KG1 (cell line): ENCODE measurements at places on chromosomes 4 and X.
A peak's percentile ranks its signal among the peaks of the same experiment; 100 is the strongest.

DNA sequence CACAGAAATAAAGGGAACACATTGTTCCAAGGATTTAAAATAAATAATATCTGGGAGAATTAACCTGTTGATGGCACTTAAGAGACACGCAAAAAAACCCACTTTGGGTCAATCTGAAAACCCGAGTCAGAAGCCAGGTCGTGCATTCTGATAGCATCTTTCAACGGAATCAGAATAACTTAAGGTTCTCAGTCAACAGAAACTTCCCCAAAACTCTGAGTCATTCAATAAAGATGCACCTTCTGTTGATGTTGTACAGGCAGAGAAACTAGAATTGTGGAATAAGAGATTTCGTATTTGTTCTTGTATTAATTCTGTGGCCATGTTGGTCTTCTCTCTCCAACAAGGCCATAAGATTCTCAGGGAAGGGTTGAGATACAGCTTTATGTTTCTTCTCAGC lies 78.2 kb downstream of the MAOB start:
- no peak for DNase-seq

DNA sequence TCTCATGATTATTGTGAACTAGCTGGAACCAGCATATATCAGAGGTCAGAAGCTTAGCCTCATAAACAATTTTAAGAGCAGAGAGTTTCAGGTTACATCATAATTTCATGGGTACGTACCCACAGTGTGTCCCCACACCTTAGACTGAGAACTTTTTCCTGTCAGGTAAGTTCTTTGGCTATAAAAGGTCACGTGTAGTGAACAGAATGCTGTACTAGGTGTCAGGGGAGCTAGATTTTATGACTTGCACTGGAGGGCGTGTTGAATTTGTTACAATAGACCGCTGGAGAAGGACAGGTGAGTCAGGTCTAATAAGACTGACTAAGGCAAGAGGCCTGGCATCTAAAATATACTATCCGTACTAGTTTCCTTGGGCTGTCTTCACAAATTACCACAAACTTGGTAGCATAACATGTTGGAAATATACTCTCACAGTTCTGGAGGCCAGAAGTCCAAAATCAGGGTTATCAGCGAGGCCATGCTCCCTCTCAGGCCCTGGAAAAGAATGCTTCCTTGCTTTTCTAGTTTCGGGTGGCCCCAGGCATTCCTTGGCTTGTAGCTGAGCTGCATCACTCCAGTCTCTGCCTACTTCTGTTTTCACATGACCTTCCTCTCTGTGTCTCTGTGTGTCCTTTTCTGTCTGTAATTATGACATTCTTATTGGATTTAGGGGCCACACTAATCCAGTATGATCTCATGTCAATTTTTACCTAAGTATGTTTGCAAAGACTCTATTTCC lies 512.0 kb upstream of the NR3C2 start:
- no peak for DNase-seq

DNA sequence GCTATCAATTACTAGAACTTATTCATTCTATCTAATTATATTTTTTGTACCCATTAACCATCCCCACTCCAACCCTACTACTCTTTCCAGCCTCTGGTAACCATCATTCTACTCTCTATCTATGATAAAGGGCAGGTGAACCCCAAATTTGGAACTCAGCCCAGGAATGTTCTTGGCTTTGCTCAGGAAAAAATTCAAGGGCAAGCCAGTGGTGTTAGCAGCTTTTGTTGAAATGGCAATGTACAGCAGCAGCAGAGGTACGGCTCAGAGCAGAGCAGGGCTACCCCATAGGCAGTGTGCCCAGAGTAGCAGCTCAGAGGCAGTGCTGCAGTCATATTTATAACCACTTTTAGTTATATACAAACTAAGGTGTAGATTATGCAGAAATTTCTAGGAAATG lies 138.2 kb downstream of the RNF150 start:
- DNase-seq: no peak

DNA sequence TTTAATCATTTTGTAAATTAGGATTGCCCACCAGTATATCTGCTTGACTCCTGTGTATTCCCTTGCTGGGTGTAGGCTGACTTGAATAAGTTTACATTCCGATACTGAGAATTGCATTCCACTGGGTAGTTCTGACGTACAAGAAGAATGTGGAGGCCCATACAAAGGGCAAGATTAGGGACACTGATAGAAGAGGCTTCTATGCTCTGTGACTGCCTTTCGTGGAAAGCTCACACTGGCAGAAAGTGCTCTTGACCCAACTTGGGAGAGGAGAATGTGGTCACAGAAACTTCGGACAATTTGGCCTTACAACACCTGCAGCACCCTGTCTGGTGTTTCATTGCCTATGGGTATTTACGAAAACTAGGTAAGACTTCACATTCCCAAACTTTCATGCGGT lies 126.3 kb downstream of the RAPGEF2 start:
- DNase-seq: no peak

DNA sequence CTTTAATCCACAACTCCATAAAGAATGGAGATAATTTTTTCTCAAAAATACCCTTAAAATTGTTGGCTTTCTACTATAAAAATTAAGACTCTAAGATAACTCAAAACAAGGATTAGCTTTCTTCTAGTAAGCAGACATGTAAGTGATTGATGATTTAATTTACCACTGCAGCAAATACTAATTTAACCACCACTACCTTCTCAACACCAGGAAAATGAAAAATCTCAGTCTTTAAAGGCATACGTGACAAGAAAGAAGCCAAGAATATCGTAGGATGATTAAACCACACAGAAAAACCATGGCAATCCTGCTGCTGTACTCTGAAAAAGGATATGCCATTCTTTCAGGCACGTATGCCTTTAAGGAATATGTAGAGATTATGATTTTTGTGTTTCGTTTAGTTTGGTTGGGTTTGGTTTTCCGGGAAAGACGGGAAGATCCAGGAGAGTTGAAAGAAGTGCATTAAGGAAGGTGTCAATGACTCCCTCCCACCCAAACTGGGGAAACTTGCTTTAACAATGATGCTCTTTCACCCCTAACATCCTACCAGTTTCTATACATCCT lies 881 bp downstream of the LRCH2 start:
- DNase-seq: no peak

DNA sequence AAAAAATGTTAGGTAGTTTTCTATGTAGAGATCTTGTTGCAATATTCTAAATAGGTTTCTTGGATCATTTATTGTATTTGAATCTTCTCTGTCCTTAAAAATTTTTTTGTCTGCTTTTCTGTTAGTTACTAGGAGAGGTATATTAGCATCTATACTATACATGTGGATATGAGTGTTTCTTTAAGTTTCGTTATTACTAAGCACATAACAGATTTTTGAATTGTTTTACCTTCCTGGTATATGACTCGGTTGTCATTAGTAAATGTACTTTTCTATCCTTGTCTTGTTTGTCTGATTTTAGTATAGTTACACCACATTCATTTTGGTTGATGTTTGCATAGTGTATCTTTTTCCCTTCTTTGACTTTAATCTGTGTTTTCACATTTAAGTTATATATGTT lies 20.2 kb downstream of the PYURF start:
- DNase-seq: no peak

DNA sequence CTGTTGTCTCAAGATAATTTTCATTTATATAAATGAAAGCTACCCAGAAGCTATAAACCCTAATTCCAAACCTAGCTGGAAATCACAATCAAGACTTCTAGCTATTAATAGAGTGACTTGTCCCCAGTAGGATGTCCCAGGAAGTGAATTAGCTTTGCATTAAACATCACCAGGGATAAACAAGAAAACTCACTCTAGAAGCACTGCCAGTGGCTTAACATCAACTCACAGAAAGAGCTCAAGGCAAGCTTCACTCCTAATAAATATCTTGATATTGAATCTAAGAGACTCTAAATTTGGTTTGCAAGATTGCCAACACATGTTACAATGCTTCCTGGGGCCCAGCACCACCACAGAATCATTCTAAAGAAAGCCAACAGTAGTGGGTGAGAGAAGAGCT lies 468.7 kb upstream of the FAM241A start:
- no peak for DNase-seq

GRCh38 chr4:133474501-133474900 lies 325.4 kb downstream of the PCDH10 start:
- no peak for DNase-seq

DNA sequence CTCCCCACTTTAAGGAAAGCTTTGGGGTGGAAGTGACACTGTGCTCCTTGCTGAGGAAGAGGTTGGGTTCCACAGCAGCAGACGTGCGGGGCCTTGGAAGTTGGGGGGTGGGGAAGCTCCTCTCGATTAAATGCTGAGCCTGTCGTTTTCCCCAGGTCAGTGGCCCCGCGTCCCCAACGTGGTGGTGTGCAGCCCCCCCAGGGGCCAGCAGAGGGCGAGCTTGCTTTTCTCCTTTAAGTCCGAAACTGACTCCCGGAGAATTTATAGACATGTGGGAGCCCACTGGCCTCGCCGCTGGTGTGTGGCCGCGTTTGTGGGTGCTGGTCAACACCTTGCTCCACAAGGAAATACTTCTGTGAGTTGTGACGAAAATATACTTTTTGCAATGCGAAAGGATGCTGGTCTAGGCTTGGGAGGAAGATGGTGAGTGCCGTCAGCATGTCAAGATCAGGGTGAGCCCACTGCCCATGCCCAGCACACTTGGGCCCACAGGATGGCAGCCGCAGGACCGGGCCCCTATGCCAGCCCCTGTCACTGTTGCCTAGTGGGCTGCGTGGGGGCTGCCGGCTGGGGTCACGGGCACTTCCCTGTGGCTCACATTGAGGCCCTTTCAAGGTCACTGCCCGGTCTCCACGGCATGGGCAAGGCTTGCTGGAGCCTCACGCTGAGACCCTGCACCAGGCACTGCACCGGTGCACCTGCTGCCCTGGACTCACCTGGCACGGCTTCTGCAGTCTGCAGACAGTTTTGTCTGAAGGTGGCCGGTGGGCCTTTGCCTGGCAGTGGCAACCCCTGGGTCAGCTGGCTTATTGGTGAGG lies 9.4 kb downstream of the UVSSA start:
- DNase-seq: no peak

- DNase-seq: no peak
Measured at GRCh38 chrX:95145848-95146490, 1472.0 kb downstream of the FAM133A start.

GRCh38 chr4:24657768-24658617 lies 73.6 kb upstream of the DHX15 start:
- peak; percentile 13 for DNase-seq

DNA sequence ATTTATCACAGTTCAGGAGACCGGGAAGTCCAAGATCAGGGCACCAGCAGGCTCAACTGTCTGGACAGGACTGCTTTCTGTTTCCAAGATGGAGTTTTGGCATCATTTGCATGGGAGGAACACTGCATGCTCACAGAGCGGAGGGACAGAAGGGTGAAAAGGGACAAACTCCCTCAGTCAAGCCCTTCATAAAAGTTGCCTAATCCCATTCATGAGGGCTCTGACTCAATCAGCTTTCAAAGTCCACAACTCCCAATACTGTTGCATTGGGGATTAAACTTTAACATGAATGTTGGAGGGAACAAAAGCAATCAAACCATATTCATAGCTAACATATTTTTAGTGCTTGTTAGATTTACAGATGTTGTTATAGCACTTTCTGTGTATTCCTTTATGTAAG lies 158.9 kb upstream of the MAD2L1 start:
- no peak for DNase-seq

GRCh38 chr4:173025131-173025530 lies 143.5 kb upstream of the GALNT7 start:
- DNase-seq: no peak

DNA sequence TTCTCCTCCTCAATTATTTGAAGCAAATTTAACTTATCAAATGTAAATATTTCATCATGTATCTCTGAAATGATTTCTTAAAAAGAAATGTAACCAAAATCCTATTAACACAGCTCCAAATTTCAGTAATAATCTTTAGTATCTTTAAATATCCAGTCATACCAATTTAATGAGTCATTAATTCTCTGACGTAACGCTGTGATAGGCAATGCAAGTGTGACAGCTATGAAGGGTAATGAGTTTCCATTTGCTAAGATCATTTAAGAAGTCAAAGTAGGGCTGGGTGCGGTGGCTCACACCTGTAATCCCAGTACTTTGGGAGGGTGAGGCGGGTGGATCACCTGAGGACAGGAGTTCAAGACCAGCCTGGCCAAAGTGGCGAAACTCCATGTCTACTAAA lies 15.6 kb downstream of the RPS3A start:
- DNase-seq: no peak

GRCh38 chr4:159505266-159505975 lies 402.5 kb downstream of the RAPGEF2 start:
- DNase-seq: no peak

DNA sequence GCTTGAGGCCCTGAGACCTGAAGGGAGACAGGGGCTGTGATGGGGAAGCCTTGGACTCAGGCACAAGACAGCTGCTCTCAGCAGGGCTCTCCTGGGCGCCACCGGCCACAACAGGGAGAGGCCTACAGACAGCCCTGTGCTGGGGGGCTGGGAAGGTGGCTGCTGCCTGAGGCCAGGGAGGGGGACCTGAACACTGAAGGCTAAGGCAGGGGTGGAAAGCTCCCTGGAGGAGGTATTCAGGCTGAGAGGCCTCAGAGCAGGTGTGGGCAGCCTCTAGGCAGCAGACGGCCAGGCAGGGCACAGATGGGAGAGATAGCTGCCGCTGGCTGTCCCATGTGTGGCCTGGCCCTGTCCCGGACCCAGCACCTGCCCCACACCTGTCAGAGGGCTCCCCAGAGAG lies 33.0 kb downstream of the TACC3 start:
- DNase-seq: no peak

DNA sequence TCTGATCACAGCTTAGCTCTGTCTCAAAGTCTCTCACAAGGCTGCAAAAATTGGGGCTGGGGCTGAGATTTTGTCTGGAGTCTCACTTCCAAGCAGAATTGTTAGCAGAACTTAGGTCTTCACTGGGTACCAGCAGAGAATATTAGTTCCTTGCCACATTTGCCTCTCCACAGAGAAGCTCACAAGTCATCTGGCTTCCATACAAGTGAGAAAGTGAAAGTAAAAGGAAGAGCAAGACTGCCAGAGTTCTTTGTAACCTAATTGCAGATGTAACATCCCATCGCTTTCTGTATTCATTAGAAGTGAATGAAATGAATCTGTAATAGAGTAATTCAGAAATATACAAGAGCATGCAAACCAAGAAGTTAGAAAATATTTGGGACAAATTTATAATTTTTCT lies 624.1 kb upstream of the GNPDA2 start:
- no peak for DNase-seq

DNA sequence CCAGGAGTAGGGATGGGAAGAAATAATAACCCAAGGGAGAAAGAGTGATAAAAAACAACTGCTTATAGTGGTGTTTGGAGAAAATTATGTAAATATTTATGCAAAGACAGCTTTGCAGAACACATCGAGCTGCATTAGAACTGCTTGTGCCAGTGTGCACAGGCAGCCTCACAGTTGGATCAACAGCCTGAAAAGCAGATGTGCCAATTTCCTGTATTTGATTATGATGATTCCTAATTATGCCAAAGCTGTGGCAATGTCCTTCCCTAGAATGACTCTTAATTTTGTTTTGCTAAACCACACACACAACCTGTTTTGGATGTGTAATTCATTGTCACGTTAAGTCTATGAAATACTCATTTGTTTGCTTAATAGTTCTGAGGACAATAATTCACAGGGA lies 30.6 kb upstream of the ANTXR2 start:
- no peak for DNase-seq

- no peak for DNase-seq
Measured at GRCh38 chr4:25069014-25069413, 38.3 kb upstream of the LGI2 start.
